A549 treated with CpdA at 1 μM for 4 hours (cell line): ENCODE measurements at places on chromosomes 2 and 18. TPM values are rescaled to one million over a fixed set of nuclear protein-coding genes. Genes with fewer than 3 reads are reported as not detected.

Gene THSD7B
- total RNA-seq: not detected in 5 replicates

Gene UGT1A8
- 0.03 to 0.08 TPM in 2 of 5 replicates, not detected in the others for total RNA-seq

Gene SP140
- 0.14 to 0.29 TPM (median 0.22 TPM) in 4 of 5 replicates, not detected in the other for total RNA-seq

Gene PID1
- total RNA-seq: 2.8 to 3.6 TPM (median 3.0 TPM) in 5 replicates

Gene CAB39
- total RNA-seq: 45.7 to 56.4 TPM (median 52.3 TPM) in 5 replicates

Gene MEP1B
- 0.07 to 0.27 TPM in 2 of 5 replicates, not detected in the others for total RNA-seq
